ENCODE measurements at places on chromosomes 1 and 21.

DNA sequence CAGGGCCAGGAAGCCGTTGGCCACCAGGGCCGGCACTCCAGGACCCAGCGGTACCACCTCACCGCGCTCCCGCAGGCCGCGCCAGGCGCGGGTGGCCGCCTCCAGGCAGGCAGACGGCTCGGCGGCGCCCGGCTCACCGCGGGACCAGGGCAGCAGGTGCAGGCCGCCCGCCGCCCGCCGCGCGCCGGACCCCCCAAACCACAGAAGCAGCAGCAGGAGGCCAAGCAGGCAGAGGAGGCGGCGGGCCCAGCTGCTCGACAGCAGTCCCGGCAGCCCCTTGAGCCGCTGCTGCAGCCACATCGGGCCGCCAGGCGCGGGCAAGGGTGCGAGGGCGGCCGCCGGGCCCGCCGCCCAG, 312 bp downstream of the KIAA2013 start:
- no peak for DNase-seq

DNA sequence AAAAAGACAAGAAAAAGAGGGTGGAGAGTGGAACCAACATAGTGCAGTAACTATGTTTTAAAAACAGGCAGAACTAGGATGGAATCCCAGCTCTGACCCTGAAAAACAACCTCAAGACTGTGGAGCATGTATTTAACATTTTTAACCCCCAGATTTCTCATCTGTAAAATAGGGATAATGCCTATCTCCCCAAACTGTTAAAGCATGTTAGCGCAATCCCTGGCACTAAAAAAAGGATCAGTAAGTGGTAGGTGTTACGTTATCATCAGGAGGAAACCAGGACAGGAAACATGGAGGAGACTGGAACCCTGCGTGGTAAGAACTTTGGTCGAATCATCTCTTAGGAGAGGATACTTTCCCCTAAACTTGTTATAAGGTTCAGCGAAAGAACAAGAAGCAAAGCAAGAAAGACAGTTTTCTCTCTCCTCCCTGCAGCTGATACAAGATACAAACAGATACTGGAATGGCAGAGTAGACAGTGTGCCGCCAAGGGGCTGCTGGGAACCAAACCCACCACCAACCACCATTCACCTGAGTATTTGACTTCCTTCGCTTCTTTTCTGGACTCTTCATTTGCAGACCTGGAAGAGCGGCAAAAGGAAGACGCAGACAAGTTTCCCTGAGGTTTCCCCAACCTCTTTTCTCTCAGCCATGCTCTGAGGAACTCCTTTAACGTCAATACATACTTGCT, 991 bp downstream of the PYGO2 start:
- DNase-seq = no peak

GRCh38 chr21:28928578-28929420, 63.9 kb downstream of the LTN1 start:
- no peak for DNase-seq

GRCh38 chr1:197042676-197043341, 24.3 kb downstream of the F13B start:
- no peak for DNase-seq

GRCh38 chr1:234776876-234777855, 167.2 kb upstream of the IRF2BP2 start:
- no peak for DNase-seq

DNA sequence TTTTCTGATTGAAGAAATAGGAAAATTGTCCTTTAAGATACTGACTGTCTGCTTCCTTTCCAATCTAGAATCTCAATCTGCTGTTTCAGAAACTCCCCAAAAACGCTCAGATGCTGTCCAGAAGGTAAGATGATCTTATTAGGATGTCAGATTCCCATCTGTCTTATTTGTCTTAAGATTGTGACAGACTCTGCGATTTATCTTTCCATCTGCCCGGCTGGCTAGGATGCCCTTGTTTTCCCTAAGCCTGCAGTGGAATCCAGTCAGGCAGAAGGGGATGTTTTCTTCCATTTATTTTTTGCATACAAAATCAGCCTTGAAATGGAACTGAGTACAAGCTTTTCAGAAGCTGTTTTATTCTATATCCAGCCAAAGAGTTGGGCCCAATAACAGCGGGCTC, 96.5 kb downstream of the FMN2 start:
- DNase-seq = no peak

- no peak for DNase-seq
These were observed 27.0 kb upstream of the IL12RB2 start for GRCh38 chr1:67280696-67281095.

DNA sequence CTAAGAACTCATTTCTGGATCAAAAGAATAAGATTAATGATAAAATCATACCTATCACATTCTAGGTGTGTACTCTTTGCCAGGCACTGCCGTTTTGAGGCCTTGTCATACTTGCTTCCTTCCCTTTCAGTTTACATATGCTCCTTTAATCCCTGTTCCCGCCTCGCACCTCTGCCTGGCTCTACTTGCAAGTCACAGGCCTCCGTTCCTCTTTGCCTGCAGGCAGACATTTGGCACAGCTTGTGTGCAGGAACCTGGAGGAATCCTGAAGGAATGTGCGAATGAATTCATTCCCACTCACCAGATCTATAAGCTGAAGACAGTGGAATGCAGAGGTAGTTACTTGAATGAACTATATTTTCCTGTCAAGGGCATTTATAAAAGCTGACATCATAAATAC, 13.8 kb downstream of the WLS start:
- DNase-seq = no peak

- no peak for DNase-seq
These were observed 41.7 kb downstream of the UTP25 start for GRCh38 chr1:209869291-209870149.

DNA sequence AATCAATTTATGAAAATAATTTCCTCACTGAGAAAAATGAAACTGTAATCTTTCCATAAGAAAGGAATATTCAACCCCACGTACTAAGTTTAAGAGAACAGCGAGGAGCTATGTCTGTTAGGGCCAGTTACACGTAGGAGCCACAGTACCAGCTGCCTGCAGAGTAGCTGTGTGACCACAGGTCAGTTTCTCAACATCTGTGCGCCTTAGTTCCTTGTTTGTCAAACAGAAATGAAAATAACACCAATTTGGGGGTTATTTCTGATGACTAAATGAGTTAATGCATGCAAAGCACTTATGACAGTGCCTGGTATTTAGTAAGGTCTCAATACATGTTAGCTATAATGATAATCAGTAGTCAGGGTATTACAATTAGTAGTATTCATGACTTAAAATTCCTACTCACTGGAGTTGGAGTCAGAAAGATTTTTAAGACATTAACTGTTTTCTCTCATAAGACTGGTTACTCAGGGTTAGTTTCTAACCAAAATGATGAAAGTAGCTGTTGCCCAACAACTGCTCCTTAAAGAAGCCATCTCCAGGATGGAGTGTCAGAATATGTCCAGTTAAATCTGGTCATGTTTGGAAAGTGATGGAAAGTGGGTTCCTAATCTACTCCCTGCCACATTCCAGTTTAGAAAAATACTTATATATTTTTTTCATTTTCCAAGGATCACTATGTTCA, 85.8 kb upstream of the ZNF648 start:
- no peak for DNase-seq

DNA sequence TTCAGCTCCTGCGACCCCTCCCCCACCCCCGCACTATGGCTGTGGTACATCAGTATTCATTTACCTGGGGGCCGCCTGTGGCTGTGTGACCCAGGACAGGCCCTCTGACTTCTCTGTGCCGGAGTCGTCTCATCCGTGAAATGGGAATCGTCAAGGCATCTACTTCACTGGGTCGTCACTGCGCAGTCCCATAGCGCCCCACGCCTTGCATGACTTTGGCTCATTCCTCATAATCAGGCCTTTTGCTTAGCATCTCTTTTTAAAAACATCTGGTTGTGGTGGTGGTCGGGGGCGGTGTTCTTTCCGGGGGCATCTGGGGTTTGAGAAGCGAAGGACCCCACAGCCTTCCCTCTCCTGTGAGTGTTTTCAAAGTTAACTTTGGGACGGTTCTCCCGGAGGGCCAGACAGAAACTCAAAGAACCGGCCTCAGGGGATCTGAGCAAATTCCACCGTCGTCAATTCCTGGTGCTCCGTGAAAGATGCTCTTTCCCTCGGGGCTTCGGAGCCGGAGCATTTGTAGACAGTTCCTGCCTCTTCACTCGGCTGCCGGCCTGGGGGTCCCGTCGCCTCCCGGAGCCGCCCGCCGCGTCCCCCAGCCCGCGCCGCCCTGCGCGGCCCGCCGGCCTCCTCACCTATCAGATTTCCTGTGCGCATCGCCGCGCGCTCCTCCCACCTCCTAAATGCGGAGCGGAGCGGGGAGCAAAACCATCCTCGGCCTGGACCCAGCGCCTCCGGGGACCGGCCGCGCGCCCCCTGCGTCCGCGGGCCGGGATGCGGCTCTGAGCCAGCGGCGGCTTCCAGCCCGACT, at the start of gene B3GALT5:
B3GALT5 (plus strand) TSS at position 708 of the 808 bp plus-strand sequence. CDS start 47,620 bp downstream, outside the sequence.
- no peak for DNase-seq

GRCh38 chr1:159473335-159473734, 33.8 kb downstream of the OR10J1 start:
- DNase-seq = no peak

DNA sequence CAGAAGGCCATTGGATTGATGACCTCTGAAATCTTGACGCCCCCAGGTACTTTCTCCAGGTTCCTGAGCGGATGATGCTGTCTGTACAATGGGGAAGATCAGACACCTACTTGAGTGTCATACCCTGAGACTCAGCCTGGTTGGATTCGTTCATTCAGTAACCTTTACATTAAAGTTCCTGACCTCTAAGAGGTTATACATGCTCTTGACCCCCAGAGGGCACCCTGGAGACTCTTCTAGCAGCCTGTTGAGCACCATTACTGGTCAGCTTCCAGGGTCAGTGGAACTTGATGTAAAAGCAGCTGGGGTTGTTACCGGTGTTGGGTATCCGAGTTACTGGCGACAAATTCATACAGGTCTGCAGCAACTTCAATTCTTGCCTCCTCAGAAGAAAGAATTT, 114.3 kb upstream of the ZNF678 start:
- DNase-seq = peak; percentile 29

DNA sequence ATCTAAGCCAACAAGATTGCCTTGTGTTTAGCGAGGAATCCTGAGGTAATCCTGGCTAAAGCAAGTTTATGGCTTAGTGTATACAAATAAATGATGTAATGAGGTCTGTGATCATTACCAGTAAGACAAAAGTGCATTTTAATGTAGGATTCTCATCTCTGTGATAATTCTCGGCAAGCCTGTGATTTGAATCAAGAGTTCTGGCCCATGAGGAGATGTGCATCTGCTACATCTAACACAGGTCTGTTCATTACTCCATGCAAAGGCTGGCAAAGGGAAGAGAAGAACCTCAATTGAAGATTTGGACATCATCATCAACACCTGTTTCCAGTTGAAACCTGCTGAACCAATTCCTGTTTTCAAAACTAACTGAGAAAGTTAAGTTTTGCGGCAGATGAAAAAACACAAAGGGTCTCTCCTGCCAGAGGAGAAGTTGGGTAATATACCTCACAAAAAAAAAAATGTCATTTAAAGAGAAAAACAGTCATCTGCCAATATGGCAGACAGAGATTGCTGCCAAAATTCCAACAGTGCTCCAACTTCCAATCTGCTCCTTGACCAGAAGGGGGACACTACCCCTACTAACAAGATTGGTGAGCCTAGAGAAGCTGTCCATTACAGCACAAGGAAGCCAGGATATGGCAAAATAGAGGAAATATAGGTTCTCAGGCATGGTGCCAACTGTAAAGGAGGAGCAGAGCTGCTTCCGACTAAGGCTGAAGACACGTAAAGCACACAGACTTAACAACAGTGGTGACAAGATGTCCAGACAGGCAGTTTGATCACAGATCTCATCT, 453.7 kb downstream of the TTLL7 start:
- no peak for DNase-seq

Measured in stimulated activated CD4-positive, alpha-beta T cell treated with anti-CD3 and anti-CD28 coated beads, Interleukin-4, amount 100 ng/mL, for 24 hours (primary cell).